ENCODE measurements at places on chromosomes 13 and 19.

GRCh38 chr13:110978390-110978789 is 63.5 kb upstream of the ANKRD10 start:
- no peak for DNase-seq

DNA sequence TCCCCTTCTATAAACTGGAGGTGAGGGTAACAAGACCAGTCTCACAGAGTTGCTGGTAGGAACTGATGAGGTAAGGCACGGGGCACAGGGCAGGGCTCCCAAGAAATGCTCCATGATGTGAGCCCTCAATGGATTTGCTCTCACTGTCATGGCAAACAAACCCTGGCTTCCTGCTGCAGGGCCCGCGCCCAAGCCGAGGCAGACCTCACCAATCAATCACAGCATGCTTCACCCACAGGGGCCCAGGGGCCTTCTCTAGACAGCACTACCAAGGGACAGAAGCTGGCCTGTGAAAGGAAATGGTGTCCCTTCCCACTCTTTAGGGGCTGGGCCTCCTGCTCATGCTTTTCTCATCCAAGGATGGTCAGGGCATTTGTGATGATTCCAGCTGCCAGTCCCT is 25.9 kb upstream of the PLA2G4C start:
- no peak for DNase-seq

DNA sequence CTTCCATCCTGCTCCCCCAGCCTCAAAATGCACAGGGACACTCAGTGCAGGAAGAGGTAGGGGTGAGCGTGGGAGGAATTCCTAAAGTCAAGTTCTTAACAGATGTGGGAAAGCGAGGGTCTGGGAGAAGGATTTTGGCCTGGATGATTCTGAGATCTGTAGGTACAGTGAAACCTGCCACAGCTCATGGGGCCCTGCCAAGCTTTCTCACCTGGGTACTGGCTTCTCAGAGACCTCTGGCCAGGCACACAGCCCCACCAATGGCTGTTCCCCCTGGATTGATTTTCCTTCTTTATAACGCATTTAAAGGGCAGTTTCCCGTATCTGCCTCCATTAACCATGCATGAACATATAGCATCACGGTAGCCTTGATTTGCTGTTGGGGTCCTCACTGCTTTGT is 47.0 kb upstream of the GSX1 start:
- no peak for DNase-seq

GRCh38 chr19:1265615-1266128 is 3.5 kb upstream of the CIRBP start:
- DNase-seq = no peak

DNA sequence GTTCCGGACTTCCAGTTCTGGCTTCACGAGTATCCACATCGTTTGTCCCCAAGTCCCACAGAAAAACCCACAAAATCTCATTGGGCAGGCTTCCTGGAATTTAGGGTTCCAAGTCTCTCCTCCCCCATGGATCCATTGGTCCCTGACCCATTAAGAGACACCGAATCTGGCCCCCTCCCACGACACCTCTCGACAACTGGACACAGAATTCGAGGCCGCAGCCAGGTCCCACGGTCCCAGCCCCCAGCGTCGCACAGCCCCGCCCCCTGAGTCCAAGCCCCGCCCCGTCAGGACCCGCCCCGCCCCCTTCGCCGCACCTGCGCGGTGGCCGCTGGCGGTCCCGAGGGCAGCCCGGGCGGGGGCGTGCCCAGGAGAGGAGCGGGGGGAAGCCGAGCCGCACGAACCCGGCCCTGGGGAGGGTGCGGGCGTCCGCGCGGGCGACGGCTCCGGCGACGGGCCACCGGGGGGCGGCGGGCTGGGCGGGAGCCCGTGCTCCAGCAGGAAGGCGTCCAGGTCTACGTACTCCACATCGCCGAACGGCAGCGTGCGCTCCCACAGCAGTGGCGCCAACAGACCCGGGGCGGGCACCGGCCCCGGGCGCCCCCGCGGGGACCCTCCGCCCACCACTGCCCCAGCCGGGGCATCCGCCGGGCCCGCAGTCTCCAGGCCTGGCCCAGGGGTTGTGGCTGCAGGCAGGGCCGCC is 1.8 kb downstream of the DBP start:
- DNase-seq = peak; percentile 77

GRCh38 chr19:54201980-54202379 is 1.3 kb downstream of the RPS9 start:
- no peak for DNase-seq

DNA sequence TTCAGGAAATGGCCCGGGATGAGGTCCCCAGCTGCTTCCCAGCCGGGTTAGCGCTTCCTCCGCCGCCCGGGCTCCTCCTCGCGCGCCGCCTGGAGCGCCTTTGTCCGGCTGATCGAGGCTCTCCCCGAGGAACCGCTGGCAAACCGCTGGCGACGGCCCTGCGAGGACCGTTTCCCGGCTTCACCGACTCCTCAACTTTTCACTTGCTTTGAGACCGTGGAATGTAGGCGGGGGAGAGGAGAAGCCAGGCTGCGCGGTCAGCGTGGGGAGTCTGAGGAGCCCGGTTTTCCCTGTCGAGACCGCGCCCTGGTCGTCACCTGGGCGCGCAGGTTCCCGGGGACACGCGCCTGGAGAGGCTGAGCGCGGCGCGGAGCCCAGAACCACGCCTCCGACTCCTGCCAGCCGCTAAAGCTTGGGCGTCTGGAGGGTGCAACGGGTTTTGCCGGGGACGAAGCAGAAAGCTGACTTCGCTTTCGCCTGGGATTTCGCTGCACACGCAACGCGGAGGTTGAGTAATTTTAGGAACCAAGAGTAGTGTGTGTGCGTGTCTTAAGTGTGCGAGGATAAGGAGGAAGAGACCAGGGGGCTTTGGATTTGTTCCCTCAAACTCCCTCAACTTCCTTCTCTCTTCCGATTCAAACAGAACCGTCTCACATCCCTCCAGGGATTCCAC is 7.3 kb upstream of the DGKH start:
- peak; percentile 22 for DNase-seq

- no peak for DNase-seq
Measured at GRCh38 chr19:38527466-38528136, 90.2 kb downstream of the MAP4K1 start.

- DNase-seq = peak; percentile 4
Measured at GRCh38 chr13:75715601-75716523, 79.7 kb downstream of the LMO7 start.

GRCh38 chr13:43171489-43171888 is 148.1 kb downstream of the DNAJC15 start:
- DNase-seq = no peak

DNA sequence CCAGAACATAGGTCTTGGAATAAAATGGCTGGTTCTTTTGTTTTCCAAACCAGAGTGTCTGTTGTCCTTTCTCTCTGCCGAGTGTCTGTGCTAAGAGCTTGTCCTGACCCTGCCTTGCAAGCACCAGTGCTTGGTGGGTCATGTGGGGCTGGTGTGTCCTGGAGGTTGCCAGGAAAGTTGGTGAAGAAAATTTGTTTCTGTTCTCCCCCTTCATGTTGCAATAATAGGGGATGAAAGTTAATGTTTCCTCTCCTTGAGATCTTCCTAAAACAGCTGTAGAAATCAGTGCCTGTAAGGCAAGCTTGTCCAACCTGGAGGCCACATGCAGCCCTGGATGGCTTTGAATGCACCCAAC is 2.7 kb downstream of the HAMP start:
- DNase-seq = no peak

DNA sequence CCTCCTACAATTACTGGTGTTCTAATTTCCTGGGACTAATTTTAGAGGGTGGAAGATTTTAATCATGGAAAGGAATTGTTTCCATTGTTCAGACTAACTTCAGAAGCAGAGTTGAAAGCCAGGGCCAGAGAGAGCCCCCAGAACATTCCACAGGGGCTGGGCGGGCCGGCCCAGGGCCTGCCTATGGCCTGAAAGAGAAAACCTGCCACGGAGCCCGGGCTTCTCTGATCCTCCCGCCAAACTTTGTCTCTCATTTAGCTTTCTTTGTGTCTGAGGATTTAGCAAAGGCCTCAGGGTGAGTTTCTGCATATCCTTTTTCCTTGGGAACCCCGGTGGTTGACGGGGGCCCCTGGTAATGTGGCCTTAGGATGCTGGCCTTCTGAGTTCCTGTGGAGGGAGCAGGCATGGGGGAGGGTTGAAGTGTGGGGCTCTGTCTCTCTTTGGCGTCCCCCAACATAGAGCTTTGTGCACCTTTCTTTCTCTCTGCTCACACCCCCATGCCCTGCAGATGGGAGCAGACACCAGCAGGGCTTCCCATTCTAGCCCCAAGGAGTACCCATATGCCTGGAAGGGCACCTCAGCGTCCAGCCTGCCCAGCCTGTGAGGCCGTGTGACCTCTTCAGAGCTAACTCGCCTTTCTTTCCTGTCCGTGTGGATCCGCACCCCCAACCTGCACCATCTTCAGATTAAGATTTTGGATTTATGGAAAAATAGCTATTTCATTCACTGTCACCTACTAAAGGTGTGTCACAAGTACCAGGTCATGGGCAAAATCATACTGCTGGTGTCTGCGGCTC is 539.5 kb downstream of the FGF9 start:
- no peak for DNase-seq

DNA sequence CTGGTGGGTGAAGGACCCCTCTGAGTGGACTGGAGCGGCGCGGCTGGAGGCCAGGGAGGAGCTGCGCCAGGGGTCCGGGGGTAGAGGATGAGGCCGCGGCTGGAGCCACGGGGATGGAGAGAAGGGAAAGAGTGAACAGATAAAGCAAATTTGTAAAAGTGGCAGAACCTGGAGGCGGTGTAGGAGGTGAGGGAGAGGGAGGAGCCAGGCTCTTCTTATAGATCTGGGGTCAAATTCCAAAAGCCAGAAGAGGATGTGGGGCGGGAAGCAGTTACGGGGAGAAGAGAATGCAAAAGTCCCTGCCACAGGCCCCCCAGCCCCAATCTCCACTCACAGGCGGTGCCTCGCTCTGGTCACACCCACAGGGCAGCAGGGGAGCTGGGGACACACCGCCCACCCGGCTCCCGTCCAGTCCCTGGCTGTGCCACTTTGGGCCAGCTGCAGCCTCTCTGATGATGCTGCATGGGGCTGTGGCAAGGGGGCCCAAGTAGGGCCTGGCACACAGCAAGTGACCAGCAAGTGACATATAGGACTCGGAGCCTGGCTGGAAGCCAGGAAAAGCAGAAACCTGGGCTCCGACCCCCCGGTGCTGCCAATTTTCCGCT is 11.1 kb downstream of the LRRC4B start:
- DNase-seq = no peak

GRCh38 chr19:2477141-2477710 is 1.3 kb downstream of the GADD45B start:
- DNase-seq = no peak

GRCh38 chr19:32129141-32129540 is 216.3 kb upstream of the ZNF507 start:
- DNase-seq = no peak

- DNase-seq = no peak
Measured at GRCh38 chr19:47756627-47756929, 11.2 kb downstream of the NOP53 start.

DNA sequence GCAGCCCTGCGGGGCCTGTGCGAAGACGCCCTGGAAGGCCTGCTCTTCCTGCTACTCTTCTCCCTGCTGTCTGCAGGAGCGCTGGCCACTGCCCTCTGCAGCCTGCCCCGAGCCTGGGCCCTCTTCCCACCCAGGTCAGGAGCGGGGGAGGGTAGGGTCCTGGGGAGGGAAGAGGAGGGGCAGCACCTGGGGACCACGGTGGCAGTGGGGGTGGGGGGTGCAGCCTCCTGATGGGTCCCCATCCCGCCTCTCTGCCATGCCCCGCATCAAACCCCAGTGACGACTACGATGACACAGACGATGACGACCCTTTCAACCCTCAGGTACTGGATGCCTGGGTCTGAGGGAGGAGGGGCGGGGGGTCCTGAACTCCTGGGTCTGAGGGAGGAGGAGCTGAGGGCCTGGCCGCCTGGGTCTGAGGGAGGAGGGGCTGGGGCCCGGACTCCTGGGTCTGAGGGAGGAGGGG is 13.4 kb upstream of the LENG8 start:
- no peak for DNase-seq

DNA sequence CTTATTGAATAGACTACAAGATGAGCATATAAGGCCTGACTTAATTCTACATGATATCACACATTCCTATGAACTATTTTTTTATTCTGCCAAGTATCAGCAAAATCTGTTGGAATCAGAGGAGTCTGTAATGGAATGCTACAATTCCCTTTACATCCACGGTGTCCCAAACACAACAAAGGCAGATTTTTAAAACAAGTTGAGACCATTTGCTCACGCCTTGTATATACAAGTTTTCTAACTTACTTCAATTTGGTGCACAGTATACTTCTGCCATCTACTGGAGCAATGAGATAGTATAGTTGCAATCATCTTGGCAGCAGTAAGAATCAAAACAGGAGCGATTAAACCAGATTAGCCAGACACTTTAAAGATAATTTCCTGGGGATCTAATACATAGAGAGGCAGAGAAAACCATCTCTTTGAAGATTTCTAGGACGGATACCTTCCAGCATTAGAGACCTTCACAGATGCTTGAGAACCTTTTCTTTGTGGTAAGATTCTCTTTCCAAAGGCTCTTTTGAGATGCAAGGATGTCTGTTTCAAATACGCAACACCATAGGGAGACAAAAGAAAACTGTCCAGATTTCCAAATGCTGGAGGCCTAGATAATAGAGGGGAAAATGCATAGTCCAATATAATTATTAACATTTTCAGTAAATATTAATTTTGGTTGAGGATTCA is 302.0 kb upstream of the MIR17HG start:
- DNase-seq = no peak

- no peak for DNase-seq
Measured at GRCh38 chr13:111561091-111561781, 240.8 kb downstream of the TEX29 start.

DNA sequence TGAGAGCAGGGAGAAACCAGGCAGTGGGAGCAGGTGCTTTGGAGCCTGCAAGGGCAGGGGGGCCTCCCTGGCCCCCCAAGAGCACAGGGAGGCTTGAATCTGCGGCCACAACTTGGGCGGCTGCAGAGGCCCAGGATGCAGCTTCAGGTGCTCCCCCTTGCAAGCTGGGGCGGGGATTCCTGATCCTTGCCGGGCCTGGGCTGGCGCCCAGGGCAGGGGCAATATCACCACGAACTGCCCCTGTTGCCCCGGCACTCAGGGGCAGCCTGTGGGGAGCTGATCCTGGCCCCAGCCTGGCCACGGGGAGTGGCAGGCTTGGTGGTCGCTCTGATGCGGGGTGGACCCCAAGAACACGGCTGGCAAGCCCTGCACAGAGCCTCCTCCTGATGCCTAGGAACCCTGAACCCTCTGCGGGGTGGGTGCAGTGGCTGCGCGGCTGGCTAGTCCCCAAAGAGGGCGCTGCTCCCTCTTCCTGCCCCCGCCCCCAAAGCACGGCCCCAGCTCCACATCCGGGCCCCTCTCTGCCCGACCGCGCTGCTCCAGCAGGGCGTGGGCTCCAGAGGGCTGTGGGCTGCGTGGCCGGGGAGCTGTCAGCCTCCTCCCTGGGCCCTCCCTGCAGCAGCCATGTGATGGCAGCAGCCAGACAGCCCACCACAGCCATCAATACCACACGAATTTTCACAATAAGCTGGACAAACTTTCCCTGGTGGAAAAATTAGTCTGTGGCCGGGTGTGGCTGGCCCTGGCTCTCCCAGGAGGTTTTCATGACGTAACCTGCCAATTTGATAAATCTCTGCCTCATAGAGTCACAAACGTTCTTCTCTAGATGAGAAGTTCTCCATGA is 21.0 kb downstream of the TNFSF9 start:
- peak; percentile 55 for DNase-seq

GRCh38 chr19:10238172-10238783 is 7.1 kb upstream of the S1PR2 start:
- DNase-seq = no peak

GRCh38 chr13:109904218-109904617 is 117.8 kb upstream of the IRS2 start:
- no peak for DNase-seq

GRCh38 chr13:29520671-29521070 is 74.8 kb downstream of the SLC7A1 start:
- no peak for DNase-seq

GRCh38 chr19:7170983-7171382 is 101.5 kb downstream of the ZNF557 start:
- DNase-seq = no peak

Data from stimulated activated naive CD4-positive, alpha-beta T cell (primary cell).